Activated naive CD4-positive, alpha-beta T cell treated with anti-CD3 and anti-CD28 coated beads, Interleukin-2, amount 50 U/mL, for 72 hours (primary cell): ENCODE measurements at places on chromosomes 7 and 10.

GRCh38 chr10:21458126-21458871, 67.2 kb downstream of the SKIDA1 start:
- no peak for DNase-seq

GRCh38 chr7:96671854-96672253, 37.8 kb downstream of the SEM1 start:
- DNase-seq = no peak

DNA sequence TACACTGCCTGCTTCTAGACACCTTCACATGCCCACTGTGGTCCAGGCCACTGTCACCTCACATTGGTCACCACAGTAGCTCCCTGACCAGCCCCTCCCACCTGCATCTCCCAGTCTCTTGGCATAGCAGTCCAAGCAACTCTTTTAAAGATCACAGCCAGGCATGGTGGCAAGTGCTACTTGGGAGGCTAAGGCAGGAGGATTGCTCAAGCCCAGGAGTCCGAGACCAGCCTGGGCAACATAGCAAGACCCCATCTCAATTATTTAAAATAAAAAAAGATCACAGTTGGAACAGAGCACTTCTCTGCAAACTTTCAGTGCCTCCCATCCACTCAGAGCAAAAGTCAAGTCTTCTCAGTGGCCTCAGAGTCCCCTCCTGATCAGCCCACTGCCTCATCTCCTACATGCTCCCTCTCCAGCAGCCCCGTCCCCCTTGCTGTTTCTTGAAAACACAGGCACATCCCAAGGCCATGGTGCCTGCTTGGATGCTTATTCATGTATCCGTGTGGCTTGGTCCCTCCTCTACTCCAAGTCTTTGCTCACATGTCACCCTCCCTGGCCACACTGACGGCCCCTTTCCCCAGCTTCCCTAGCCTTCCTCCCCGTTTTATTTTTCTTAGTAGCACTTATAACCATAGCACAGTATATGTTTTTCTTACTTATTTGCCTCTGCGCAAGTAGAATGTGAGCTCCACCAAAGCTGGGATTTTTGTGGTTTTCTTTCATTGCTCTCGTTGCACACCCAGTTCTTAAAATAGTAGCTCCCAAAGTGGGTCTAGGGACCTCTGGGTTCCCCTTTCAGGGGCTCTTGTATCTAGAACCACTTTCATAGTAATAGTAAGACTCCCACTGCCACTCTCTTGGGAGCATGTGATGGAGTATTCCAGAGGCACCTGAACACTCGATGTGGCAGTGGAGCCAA, 19.5 kb downstream of the TSPAN15 start:
- DNase-seq = no peak

GRCh38 chr7:131591687-131592319, 35.4 kb upstream of the PODXL start:
- DNase-seq = no peak

DNA sequence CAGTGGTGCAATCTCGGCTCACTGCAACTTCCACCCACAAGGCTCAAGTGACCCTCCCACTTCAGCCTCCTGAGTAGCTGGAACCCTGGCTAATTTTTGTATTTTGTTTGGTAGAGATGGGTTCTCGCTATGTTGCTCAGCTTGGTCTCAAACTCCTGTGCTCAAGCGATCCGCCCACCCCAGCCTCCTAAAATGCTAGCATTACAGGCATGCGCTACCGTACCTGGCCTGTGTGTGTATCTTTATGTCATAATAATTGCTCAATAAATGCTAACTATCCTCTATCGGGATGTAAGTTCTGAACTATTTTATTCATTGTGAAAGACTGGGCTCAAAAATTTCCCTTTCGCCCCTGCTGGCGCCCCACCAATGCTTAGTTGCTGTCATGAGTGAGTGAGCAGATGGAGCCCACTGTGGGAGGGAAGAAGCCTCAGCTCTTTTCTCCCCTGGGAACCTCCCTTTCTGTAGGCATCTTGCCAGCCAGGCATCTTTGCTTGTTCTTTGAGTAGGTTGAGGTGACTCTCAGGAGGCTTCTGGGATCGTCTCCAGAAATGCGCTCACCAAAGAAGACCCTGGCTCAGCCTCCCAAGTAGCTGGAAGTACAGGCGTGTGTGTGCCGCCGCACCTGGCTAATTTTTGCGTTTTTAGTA, 38.3 kb downstream of the CAMK1D start:
- DNase-seq = no peak

DNA sequence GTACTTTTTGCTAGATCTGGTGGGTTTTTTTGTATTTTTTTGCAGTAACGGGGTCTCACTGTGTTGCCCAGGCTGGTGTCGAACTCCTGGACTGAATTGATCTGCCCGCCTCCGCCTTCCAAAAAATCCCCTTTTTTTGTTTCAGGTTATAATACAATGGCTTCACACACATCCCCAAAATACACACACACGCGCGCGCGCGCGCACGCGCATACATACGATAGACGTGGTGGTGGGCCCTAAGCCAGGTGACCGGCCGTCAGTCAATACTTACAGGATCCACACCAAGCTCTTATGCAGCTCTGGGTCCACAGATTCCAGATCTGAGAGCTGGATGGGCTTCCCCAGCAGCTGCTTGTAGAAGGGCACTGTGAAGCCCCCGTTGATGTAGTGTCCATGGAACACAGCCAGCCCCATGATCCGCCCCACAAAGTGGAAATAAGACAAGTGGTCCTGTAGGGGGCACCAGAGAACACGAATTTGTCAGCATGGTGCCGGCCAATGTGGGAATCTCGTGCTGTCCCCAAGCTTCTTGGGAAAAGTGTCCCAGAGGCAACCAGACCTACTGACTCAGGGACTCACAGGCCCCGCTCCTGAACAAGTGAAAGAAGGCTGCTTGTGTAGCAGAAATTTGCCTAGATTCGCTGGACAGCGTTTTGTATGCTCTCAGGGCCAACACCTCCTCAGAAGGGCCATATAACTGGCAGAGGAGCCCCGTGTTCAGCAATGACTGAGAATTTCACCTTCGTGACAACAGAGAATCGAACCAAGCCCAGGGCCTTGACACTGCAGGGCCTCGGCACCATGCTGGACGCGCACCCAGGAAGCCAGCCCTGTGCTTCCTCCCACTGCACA, 103.6 kb downstream of the SMURF1 start:
- DNase-seq = peak; percentile 56

- peak; percentile 44 for DNase-seq
Observed at GRCh38 chr7:2040893-2041270, 191.9 kb downstream of the MAD1L1 start.

GRCh38 chr10:57692255-57692980, 575.3 kb downstream of the IPMK start:
- no peak for DNase-seq

GRCh38 chr7:952548-953441, 1.7 kb downstream of the ADAP1 start:
- no peak for DNase-seq

DNA sequence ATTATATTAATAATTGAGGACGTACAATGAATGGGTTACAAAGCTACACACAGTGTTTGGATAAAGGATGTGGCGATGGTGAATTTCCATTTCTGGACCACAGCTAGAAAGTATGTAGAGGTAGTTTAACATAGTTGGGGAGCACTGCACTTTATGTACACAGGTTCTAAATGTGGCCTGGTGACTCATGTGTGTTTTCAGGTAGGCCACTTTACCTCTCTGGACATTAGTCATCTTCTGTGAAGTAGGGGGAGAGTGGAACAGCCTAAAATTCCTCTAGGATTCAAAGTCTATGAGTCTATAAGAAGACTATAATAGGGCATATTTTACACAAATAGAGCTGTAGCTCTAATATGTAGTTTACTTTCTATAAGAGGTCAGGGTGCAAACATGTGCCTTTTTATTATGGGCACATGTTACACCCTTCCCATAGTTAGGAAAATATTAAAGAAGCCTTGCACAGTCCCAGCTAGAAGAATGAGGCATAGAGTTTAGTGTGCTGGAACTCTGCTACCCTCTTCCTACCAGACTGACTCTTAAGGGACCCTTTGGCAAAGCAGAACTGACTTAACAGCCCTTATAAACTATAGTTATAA, 594.9 kb downstream of the LRMDA start:
- no peak for DNase-seq

- DNase-seq = no peak
Observed at GRCh38 chr7:157817433-157817832, 480.6 kb downstream of the DNAJB6 start.

DNA sequence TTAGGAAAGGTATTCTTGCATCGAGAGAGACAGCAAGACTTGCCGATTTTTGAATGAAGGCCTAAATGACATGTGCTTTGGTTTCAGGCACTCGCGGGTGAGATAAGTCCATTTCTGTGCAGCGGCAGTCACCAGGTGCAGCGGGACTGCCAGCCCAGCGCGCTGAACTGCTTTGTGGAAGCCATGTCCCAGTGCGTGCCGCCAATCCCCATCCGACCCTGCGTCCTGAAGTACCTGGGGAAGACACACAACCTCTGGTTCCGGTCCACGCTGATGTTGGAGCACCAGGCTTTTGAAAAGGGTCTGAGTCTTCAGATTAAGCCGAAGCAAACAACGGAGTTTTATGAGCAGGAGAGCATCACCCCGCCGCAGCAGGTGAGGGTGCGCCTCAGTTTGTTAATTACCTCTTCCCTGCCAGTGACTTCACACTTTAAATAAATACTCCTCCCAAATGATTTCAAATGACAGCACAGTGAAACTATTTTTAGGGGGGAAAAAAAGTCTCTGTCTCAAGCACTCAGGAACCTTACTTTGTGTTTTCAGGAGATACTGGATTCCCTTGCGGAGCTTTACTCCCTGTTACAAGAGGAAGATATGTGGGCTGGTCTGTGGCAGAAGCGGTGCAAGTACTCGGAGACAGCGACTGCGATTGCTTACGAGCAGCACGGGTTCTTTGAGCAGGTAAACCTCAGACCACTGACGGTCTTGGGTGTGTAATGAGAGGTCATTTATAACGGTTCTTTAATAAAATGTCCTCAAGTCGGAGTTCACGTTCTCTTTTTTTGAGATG, 98.3 kb downstream of the TRRAP start:
- DNase-seq = no peak

DNA sequence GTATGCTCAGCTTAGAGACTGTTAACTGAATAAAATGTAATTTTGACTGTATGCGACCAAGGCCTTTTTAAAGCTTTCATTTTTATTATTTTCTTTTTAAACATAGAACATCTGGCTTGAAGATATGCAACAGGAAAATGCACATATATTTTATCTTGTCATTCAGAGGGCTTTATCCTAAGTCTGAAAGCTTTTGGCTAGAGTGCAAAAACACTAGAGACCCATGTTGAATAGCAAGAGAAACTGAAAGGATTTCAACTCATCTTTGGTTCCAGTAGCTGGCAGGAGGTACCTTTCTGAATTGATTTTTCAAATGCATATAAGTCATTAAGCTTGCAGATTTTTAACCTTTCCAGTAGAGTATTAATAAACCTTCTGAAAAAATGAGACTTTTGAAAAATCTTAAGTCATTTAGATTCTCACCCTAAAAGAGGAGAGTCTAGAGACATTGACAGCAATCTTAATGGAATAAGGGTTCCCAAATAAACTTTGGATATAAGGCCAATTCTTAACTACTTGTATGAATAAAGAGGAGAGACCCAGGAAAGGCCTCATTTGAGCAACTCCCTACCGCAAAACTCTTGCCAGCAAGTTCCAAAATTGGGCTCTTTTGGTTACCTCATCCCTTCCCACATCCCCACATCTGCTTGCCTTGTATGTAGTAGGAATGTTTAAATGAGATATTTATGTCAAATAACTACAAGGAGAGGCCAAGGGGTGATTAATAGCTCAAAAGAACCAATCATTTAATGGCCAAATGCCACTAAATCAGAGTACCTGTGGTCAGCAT, 454.4 kb downstream of the HTR7 start:
- DNase-seq = no peak

GRCh38 chr10:663466-663751, 26.1 kb downstream of the DIP2C start:
- no peak for DNase-seq

DNA sequence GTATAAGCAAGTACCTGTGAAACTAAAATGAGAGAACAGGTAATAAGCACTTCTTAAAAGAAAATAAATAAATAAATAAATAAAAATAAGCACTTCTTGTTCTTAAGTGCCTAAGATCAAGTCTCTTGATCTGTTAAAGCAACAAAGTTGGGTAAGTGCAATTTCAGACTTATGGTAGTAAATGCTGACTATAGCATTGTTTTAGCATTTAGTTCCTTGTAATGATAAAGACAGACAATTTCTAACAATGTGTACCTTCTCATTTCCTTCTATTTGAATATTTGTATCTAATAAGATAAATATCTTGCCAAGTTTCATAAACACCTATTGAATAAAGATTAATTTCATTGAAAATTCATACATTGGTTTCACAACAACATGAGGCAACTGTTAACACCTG, 87.4 kb downstream of the GALNT11 start:
- no peak for DNase-seq

DNA sequence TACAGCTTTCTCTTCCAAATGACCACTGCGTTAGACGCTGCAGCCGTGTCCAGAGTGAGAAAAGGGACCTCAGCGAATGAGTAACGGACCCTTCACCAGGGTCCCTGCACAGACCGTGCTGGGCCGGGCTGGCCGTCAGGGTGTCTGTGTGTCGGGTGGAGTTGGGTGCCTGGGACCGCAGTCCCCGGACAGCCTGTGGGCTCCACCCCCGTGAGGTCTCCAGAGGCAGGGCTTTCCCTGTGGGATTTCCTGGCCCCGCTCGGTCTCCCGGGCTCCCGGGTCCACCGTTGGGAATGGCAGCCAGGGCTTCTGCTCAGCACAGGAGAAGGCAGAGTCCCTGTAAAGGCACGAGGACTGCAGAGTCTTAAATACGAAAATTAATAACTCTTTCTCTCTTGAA, 509.7 kb downstream of the TCERG1L start:
- DNase-seq = no peak

DNA sequence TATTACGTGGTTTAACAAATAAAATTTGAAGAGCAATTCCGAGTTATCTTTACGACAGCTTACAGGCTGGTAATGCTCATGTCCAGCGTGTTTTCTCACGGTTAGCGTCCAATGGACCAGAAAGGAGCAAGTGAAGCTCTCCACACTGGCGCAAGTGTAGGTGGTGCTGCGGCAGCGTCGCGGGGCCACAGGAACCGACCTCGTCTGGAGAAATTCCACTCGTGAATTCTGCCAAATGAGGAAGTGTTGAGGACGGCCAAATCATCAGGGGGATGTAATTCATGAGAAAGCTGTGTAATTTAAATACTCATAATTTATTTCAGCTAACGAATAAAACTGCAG, 350 bp upstream of the ZNF37A start:
- no peak for DNase-seq

- peak; percentile 21 for DNase-seq
Observed at GRCh38 chr10:129851941-129852640, 112.0 kb downstream of the EBF3 start.

DNA sequence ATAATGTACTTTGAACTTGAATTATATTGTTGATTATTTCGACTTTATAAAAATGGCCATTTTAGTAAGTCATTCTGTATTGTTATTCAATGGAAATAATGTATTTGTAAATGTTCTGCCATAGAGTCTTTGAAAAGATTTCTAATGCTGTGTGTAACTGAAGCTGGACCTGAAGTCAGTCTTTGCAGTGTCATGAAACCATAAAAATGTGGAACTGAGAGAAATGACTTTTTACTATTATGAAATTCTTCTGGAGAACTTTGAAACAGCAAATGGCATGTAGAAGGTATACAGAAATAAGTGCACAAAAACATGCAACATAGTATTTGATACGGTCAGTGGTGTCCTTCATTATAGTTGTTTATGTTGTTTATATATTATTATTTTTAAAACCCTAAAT, 59.7 kb upstream of the ADRA2A start:
- DNase-seq = no peak

GRCh38 chr10:122297583-122297982, 26.5 kb downstream of the BTBD16 start:
- no peak for DNase-seq

GRCh38 chr10:42755028-42755451, 27.6 kb upstream of the BMS1 start:
- DNase-seq = peak; percentile 11

- DNase-seq = no peak
Observed at GRCh38 chr10:74121368-74121767, 29.3 kb downstream of the AP3M1 start.
